ENCODE measurements at places on chromosomes 7 and 10.

GRCh38 chr7:69951458-69951857 is 353.2 kb downstream of the AUTS2 start:
- no peak for DNase-seq

GRCh38 chr7:129252128-129252527 is 27.3 kb downstream of the AHCYL2 start:
- no peak for DNase-seq

- no peak for DNase-seq
Measured at GRCh38 chr10:88070080-88070880, 206.9 kb downstream of the PTEN start.

GRCh38 chr7:112529521-112529920 is 48.7 kb downstream of the LSMEM1 start:
- DNase-seq = no peak

- DNase-seq = no peak
Measured at GRCh38 chr7:77982926-77983550, 184.5 kb downstream of the PHTF2 start.

GRCh38 chr10:35140126-35140525 is 13.5 kb downstream of the CREM start:
- no peak for DNase-seq
